Nephron progenitor cell (in vitro differentiated cells): ENCODE measurements at places on chromosomes 13 and 19.

DNA sequence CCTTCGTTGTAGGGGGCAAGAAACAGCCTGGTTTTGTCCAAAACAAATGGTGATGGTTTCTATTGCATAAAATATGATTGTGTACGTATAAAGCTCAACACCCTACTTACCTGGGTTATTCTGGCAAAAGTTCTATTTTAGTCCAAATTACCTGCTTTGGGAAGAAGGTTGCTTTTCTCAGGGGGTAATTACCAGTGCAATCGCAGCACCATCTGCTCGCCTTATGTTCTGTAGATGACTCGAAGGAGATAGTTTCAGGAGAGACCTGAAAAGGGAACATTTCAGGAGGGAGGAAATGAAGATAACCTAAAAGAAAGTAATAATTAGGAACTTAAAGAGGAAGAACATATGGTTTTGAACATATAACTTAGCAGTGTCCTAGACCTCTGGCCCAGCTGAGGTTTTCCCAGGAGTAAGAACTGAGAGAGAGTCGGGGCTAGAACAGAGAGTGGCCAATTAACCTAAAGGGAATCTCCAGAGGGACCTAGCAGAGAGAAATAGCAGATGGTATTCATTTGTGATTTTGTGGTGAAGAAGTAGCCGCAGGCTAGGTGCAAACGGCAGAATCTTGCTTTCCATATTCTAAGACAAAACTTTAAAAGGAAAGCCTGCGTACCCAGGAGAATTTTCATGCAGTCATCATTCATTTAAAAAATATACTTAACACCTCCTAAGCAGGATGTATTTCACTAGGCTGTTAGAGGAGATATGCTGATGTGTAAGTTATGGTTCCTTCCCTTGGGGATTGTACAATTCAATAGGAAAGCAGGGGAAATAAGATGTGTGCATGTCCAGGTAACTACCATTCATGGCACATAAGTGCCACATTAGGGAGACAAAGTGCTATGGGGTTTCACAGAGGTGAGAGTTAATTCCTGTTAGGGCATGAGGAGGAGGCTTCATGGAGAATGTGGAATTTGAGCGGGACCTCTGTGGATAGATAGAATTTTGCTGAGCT is 113.0 kb upstream of the SLC10A2 start:
- no peak for DNase-seq
- H3K27me3 ChIP-seq: no peaks in the 10 kb centered on the region
- no peak overlapping the region for H3K27ac ChIP-seq
- H3K4me3 ChIP-seq: no peak overlapping the region
- no peaks in the 10 kb centered on the region for H3K36me3 ChIP-seq

DNA sequence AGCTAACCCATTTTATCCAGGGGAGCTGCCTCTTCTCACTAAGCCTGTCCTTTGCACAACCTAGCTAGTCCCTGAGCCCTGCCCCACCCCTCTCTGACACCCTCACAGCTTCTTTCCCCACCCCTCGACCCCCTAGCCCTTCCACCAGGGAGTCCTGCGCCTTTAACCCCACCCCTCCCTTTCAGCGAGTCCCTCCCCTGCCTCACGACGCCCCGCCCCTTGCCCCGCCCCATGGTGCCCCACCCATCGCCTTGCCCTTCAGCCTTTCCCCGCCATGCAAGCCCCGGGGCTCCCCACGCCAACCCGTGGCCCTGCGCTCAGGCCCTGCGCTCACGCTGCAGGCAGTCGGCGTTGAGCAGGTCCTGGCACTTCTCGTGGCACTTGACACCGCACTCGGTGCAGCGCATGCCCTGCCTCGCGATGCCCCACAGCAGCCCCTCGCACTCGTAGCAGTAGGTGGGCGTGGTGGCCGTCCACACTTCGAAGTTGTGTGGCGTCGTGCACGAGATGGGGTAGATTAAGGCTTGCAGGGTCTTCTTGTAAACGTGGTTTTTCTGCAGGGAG is 40.0 kb downstream of the UNC13A start:
- DNase-seq: no peak
- no peaks in the 10 kb centered on the region for H3K36me3 ChIP-seq
- H3K4me3 ChIP-seq: no peak overlapping the region
- H3K27me3 ChIP-seq: peaks cover 19% of the 10 kb centered on the region
- no peak overlapping the region for H3K27ac ChIP-seq
- no peaks in the 10 kb centered on the region for H3K4me1 ChIP-seq

DNA sequence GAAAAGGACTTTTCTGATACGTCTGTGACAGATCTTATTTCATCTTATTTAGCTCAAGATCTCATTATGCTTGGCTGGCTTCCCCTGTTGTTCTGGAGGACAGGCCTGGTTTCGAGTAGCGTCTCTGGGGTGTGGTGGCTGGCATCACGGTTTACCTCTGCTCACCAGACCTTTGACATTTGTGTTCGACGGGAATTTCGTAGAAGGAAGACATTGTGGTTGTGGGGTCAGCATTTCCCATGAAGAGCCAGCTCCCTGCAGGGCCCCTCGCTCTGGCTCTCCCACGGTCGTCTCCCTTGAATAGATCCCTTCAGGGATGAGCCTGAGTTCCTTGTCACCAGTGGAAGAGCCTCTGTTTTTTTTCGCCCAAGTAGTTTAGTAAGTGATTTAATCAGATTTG is 78.6 kb upstream of the TEX29 start:
- H3K4me3 ChIP-seq: no peak overlapping the region
- peaks cover 77% of the 10 kb centered on the region for H3K36me3 ChIP-seq
- H3K27me3 ChIP-seq: no peaks in the 10 kb centered on the region
- peaks cover 18% of the 10 kb centered on the region for H3K4me1 ChIP-seq
- DNase-seq: no peak

DNA sequence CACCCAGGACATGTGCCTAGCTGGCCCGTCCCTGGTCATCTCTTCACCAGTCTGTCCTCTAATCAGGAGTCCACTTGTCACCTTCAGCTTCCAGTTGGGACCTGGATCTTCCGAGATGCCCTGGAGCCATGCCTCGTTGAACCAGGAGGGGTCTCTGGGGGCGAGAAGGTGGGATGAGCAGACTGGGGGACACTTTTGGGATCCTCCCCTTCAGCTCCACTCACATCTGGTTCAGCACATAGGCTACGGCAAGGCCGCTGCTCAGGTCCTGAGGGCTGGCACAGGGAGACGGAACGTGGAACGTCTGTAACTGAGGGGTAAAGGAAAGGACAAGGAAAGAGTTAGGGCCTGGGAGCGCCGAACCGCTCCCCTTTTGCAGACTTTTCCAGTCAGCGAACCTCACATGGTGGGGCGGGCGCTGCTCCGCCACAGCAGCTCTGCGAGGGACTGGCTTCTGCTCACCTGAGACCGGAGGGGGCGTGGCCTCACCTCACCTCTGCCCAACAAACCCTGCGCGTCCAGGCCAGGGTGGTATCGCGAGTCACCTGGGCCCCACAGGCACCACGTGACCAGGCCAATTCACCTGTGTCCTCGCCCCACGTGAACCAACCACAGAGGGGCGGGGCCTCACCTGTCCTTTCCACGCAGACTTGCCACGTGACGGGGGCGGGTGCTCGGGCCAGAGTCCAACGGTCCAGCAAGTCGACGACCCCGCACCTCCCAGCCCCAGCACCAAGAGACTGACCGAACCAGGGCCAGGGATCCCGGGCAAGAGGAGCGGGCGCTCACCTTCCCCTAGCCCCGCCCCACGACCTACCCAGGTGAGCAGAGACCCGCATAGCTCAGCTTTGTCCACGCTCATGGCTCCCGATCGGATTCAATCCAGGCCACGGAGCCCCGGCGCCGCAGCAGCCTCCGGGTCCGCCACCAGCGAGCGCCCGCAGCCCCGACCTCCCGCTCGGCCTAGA is at the start of gene HOOK2:
Gene HOOK2 (minus strand): TSS at position 965 of the 968 bp plus-strand sequence. CDS start 103 bp downstream, at position 862.
- peaks cover 29% of the 10 kb centered on the region for H3K27me3 ChIP-seq
- no peaks in the 10 kb centered on the region for H3K36me3 ChIP-seq
- peaks cover 20% of the 10 kb centered on the region for H3K4me1 ChIP-seq
- no peak within 1 kb of the TSS for H3K27ac ChIP-seq
- no peak for DNase-seq
- H3K4me3 ChIP-seq: peak within 1 kb of the TSS; percentile 79

- H3K27me3 ChIP-seq: peaks cover 39% of the 10 kb centered on the region
- peak overlapping the region; percentile 98 for H3K4me3 ChIP-seq
- DNase-seq: peak; percentile 63
- no peak overlapping the region for H3K27ac ChIP-seq
- peaks cover 38% of the 10 kb centered on the region for H3K36me3 ChIP-seq
Observed at GRCh38 chr19:54162241-54162805, 2.8 kb upstream of the LENG1 start.

GRCh38 chr13:75365724-75366173 is 116.2 kb downstream of the TBC1D4 start:
- H3K36me3 ChIP-seq: peaks cover 5% of the 10 kb centered on the region
- no peak for DNase-seq
- no peak overlapping the region for H3K4me3 ChIP-seq
- H3K4me1 ChIP-seq: peaks cover 31% of the 10 kb centered on the region

DNA sequence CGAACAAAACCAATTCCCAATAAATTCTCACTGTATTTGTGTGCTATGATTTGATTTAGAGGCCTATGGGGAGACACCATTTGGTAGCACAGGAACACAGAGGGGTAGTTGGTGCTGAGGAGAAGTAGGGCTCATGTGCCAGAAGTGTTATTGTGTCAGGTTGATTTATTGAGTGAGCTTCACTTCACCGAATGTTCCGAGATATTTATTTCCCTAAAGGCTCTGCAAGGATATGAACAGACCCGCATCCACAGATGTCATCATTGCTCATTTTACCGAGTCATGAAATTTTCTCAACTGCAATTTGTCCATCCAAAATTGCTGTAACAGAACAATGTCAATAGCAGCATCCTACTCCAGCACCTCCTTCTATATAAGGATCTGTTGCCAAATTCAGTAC is 69.5 kb downstream of the DACH1 start:
- H3K27me3 ChIP-seq: no peaks in the 10 kb centered on the region
- H3K36me3 ChIP-seq: peaks cover 26% of the 10 kb centered on the region
- peak overlapping the region; percentile 83 for H3K27ac ChIP-seq

- H3K36me3 ChIP-seq: no peaks in the 10 kb centered on the region
- no peak overlapping the region for H3K27ac ChIP-seq
Observed at GRCh38 chr13:60790620-60791019, 393.6 kb downstream of the TDRD3 start.
